ENCODE measurements at places on chromosomes 5 and 9.

GRCh38 chr5:79924936-79925893 lies 65.8 kb downstream of the MTX3 start:
- DNase-seq = no peak

DNA sequence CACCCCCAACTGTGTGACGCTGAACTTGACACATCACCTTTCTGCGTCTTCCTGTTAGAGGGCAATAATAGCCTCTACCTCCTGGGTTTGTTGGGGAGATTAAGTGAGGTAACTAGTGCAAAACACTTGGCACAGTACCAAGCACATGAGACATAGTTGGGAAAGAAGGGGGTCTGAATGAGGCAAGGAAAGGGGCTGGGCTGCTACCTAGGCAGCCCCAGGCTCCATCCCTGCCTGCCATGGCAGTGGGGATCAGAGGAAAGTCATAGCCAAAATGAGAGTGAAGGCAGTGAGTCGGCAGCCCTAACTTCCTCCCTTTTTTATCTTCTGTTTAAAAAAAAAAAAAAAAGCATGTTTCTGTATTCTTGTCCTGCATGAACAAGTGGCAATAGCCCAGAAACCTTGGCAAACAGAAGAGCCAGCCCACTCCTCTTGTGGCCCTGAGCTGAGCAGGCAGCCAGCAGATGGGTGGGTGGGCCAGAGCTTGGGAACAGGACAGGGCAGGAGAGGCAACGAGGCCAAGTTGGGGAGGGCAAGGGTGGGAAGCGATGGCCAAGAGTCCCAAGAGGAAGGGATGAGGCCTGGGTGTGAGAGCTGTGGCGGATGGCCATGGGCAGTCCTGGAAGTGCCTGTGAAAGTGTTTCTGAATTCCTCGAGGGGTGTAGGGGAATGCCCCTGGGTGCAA lies 11.4 kb downstream of the CAMK2A start:
- DNase-seq = no peak

GRCh38 chr9:4116071-4116581 lies 183.7 kb downstream of the GLIS3 start:
- DNase-seq = no peak

- DNase-seq = no peak
Observed at GRCh38 chr5:159316519-159317383, 13.5 kb downstream of the IL12B start.

DNA sequence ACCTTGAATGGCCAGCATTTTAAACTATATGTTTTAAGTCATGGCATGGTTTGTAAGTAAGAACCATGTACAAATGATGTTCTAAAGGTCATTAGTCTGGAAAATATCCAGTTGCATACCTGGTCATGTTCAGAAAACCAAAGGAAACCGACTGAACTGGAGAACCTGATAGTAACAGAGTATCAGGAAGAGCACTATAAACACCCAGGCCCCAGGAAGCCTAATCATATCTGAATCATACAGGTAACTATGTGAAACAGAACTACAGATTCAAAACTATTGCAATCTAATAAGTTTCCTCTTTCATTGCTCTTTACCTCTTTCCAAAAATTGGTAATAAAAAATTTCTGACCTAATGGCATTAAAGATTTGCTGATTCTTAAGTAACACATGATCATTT lies 500.3 kb downstream of the ARHGEF28 start:
- DNase-seq = no peak

DNA sequence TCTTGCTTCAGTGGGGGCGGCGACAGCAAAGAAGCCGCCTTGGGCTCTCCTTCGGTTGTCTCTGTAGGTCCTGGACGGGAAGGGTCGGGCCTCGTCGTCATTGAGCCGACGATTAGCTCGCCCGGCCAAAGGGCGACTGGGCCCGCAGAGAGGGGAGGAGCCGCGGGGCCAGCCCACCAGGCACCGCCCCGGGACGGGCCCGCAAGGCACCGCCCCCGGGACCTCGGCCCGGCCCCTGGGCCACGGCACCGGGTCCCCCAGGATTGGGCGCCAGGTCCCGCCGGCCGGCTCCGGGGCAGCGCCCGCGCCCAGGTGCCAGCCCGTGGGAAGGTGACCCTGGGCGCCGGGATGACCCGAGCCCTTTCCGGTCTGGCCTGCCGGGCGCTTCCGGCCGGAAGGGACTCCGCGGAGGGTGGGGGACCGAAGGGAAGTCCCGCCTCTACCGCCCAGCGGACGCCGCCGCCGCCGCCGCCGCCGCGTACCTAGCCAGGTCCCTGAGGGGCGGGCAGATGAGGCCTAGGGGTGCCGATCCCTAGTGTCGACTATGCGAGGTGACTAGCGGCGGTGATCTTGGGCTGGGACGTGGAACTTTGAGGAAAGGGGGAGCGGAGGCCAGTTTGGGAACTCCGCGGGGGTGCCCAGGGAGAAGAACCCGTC lies at the start of the genes GBA2 and RGP1:
TSS of gene GBA2 (minus strand) at position 371 of the 657 bp plus-strand sequence. CDS start 524 bp downstream, outside the sequence.
TSS of gene RGP1 (plus strand) at position 430 of the 657 bp plus-strand sequence. CDS start 469 bp downstream, outside the sequence.
- peak; percentile 69 for DNase-seq

- no peak for DNase-seq
Observed at GRCh38 chr5:34675857-34676256, 19.7 kb downstream of the RAI14 start.

DNA sequence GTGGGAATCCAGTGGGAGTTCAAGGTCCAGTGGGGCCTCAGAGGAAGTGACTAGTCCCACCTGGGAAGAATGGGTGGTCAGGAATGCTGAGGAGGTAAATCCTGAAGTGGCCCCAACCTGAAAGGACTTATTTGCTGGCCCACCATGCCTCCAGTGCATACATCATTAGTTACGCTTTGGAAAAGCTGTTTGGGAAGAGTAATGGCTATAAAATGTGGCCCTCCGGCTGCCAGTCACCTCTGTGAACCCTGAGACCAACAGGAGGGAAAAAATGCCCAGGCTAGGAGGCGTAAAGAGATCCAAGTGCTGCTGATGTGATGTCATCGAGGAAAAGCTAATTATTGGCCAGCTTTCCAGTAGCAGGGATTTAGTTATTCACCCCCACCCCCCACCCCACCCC lies 2.7 kb upstream of the SLC26A2 start:
- DNase-seq = no peak

DNA sequence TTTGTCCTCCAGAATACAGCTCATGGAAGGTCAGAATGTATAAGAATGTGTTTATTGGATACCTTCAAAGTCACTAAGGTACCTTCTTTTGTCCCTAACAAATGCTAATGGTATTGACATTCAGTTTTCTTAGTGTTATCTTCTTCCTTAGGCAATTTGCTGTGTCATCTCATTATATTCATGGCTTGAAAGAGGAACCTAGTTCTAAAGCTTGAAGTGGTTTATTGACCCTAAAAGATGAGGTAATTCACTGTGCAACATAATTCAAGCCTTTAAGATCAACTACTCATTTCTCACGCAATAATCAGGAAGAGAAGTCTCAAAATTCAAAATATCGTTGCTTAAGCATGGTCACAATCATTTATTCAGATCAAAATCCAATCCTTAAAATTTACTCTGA lies 342.7 kb upstream of the RIOK2 start:
- DNase-seq = no peak

GRCh38 chr9:7286101-7286500 lies 513.5 kb downstream of the DMAC1 start:
- DNase-seq = no peak

- DNase-seq = no peak
Observed at GRCh38 chr5:67802766-67803165, 412.8 kb upstream of the PIK3R1 start.

GRCh38 chr9:101445353-101446029 lies 9.9 kb upstream of the ALDOB start:
- DNase-seq = no peak

GRCh38 chr5:137997726-137998213 lies 35.1 kb downstream of the FAM13B start:
- DNase-seq = no peak

GRCh38 chr5:158849219-158849791 lies 250.4 kb downstream of the EBF1 start:
- DNase-seq = no peak

GRCh38 chr9:114470581-114470980 lies 34.7 kb downstream of the WHRN start:
- no peak for DNase-seq

DNA sequence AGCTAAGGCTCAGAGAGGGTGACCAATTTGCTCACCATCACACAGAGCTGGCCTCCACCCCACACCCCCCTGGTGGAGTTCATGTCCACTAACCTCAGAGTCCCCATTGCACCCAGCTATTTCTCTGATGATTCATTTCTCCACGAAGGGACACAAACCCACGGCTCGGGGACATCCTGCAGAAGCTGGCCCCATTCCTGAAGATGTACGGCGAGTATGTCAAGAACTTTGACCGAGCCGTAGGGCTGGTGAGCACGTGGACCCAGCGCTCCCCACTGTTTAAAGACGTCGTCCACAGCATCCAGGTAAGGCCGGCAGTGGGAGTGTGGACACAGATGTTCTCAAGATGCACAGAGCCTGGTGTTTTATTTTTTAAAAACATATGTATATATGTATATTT lies 52.6 kb upstream of the SUSD3 start:
- no peak for DNase-seq

DNA sequence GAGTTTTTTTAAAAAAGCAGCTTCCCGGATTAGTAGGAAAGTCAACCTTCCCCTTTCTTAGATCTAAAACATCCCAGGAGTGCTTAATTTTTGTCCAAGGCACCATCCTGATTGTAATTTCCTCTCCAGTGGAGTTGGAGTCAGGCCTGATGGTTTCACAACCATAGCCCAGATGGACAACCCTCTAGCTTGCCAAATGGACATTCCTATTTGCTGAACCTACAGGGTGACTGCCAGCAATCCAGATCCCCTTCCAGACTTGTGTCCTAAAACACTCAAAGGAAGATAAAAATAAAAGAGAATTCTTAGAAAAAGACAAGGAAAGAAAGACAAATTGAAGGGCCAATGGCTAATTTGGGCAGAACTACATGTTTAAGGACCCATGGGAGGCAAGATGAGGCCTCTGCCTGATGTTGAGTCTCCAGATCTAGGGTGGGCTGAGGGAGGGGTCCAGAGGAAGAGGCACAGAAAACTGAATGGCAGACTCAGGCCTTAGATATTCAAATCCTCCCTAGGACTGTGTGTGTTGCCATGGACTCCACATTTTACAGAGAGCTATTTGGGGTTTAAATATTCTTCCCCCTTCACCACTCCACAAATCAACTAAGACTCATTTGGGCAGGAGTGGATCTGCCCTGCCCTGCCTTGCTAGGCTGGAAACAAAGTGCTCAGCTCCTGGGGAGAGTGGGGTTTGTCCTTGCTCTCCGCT lies 38.5 kb upstream of the SLC44A1 start:
- no peak for DNase-seq

DNA sequence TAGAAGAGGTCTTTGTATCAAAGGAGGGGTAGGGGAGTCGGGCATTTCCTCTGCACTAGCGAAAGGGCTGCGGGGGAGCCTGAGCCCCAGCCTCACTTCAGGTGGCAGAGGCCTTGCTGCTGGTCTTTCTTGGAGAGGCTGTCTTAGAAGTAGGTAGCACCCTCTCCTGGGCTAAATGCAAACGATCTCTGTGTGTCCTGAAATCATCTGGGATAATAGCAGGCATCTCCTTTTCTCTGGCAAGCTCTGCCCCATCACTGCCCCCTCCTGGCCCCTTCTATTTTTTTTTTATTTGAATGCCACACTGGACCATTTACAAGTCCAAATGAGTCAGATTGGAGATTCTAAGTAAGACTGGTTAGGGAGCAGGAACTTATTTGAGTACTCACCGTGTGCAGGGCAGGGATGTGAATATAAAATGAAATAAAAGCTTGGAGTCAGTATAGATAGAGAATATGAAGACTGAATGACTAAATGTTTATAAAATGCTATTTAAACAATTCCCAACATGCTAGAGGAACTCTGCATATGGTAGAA lies 137.1 kb downstream of the FGF1 start:
- peak; percentile 46 for DNase-seq

DNA sequence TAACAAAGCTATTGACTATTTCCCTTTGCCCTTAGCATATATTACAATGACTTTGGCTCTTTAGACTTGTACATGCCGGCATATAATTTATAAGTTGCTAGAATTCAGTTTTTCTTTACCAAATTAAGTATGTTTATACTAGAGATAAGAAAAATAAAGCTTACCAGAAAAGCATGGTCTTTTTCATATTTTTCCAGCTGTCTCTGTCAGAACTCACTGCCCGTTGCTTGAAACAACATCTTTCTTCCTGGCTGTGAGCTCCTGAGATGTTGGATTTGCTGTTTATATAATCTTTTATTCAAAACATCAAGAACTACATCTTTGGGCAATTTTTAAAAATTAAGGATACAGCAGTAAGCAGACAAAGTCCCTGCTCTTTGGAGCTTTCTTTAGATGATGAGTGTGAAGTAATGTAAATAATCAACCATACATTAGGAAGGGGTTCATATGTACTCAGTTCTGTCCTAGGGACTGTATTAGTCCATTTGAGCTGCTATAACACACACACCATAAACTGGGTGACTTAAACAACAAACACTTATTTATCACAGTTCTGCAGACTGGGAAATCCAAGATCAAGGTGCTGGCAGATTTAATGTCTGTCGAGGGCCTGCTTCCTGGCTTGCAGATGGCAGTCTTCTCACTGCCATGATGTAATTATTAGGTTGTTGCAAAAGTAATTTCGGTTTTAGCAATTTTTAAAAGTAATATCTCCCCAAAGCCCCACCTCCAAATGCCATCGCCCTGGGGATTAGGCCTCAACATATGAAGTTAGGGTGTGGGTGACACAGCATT lies 45.4 kb upstream of the RANBP3L start:
- no peak for DNase-seq

DNA sequence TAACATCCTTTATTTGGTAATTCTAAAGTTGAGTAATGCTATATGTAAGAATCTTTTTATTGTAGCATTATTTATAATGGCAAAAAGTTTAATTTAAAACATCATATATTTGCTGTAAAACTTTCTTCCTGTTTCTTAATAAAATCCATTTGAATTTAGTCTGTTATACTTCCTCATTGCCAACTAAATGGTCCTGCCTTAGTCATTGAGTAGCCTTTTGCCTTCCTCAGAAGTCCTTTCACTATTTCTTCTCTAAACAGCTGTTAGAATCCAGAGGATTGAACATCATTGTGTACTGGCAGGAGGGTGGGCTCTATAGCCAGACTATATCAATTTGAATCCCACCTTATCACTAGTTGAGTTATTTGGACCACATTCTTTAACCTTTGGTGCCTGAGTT lies 11.0 kb downstream of the SLC44A1 start:
- DNase-seq = no peak

- no peak for DNase-seq
Observed at GRCh38 chr5:7245121-7245651, 150.8 kb upstream of the ADCY2 start.

GRCh38 chr5:79456400-79456799 lies 57.5 kb downstream of the HOMER1 start:
- no peak for DNase-seq
